ENCODE measurements at places on chromosomes 3 and 15. TPM values are rescaled to one million over a fixed set of nuclear protein-coding genes. Genes with fewer than 3 reads are reported as not detected.
A peak's percentile ranks its signal among the peaks of the same experiment; 100 is the strongest.

GRCh38 chr15:99029341-99030144 is 22.0 kb upstream of the PGPEP1L start:
- peak; percentile 28 for DNase-seq

DNA sequence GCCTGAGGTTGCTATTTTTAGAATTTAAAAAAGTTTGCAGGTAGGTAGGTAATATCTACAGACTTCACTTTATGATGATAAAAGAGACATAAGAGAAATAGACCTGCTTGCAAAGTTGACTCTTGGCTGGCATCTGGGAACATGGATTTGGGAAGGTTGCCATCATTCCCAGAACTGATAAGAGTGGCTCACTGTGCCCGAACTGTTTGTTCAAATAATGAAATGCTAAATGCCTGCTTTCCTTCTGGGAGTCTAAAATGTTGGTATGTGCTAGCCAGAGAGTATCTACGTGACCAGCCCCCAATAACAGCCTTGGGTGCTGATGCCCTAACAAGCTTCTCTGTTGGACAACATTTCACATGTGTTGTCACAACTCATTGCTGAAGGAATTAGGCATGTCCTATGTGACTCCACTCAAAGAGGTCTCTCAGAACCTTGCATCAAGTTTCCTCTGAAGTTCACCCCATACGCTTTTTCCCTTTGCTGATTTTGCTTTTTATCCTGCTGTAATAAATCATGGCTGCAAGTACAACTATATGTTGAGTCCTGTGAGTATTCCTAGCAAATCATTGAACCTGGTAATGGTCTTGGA is 95.5 kb downstream of the FHIT start:
- DNase-seq = no peak

The CELSR3 gene
- 1.8 TPM for total RNA-seq

The MYO5C gene
- 18.2 TPM for total RNA-seq

- DNase-seq = no peak
Observed at GRCh38 chr3:4850211-4850927, 128.9 kb upstream of the BHLHE40 start.

- no peak for DNase-seq
Observed at GRCh38 chr3:134793562-134793961, 1.5 kb upstream of the EPHB1 start.

The RPL29 gene
- 1,184 TPM for total RNA-seq
